Stimulated activated CD4-positive, alpha-beta T cell treated with anti-CD3 and anti-CD28 coated beads, Interleukin-1b, Interleukin-23, amount 100 ng/mL, for 1 hour (primary cell): ENCODE measurements at places on chromosomes 1 and 21.

- no peak for DNase-seq
Observed at GRCh38 chr1:91124989-91125417, 103.2 kb upstream of the ZNF644 start.

DNA sequence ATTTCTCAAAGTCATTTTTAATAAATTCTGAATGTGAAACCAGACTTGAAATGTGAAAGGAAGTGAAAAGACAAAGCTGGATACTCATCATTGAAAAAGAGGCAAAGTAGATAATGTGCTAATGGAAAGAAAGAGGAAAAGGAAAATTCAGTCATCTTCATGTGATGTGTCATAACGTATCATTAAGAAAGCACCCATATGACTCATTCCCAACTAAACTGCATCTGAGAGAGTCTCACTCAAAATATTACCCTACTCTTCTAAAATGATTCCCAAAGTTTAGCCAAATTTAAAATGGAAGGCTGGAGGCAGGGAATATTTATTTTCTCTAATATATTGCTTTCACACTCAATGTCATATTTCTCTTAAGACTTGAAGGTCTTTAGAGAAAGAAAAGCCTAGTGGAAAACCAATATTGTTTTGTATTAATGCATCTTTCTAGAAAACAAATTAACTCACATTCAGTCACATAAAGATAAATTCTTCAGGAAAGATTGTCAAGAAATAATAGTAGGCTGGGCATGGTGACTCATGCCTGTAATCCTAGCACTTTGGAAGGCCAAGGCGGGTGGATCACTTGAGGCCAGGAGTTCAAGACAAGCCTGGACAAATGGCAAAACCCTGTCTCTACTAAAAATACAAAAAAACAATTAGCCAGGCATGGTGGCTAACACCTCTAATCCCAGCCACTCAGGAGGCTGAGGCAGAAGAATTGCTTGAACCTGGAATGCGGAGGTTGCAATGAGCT, 129.9 kb downstream of the SLC30A10 start:
- DNase-seq, result no peak

- no peak for DNase-seq
Observed at GRCh38 chr1:10681296-10682107, 114.9 kb downstream of the CASZ1 start.

GRCh38 chr1:66999640-67000400, 54.1 kb downstream of the SLC35D1 start:
- no peak for DNase-seq

- no peak for DNase-seq
Observed at GRCh38 chr1:224626042-224626441, 9.9 kb downstream of the CNIH3 start.

GRCh38 chr1:212752934-212753497, 38.6 kb downstream of the NSL1 start:
- DNase-seq, result no peak

DNA sequence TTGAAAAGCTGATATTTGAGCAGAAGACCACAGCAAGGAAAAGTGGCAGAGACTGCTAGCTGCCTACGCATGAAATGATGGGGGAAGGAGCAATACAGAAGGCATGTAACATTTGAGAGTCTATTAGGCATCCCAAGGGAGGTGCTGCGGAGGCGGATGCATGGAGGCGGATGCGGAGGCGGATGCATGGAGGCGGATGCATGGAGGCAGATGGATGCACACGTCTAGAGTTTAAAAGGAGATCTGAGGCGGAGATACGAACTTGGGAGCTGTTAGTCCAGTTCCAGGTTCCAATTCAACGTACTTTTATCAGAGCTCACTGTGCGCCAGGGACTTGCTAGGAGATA, 744 bp upstream of the DDX20 start:
- DNase-seq, result no peak

- DNase-seq, result no peak
Observed at GRCh38 chr1:6414443-6414844, 5.3 kb downstream of the HES2 start.

DNA sequence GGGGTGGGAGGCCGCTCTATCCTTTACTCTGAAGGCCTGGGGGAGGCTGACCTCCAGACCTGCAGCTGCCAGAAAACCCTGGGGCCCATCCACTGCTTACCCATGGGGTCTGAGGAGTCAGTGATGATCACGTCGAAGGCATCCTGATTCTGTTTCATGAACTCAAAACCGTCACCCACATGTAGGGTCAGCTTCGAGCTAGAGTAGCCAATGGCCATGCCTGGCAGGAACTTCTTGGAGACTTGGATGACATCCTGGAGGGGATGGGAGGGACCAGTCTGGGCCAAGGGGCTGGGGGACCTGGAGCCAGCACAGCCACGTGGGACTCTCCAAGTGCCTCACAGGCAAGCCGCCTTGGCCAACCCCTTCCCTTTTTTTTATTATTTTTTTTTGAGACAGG, 3.3 kb downstream of the SRM start:
- no peak for DNase-seq

GRCh38 chr1:228001738-228002535, 4.9 kb upstream of the WNT3A start:
- no peak for DNase-seq

DNA sequence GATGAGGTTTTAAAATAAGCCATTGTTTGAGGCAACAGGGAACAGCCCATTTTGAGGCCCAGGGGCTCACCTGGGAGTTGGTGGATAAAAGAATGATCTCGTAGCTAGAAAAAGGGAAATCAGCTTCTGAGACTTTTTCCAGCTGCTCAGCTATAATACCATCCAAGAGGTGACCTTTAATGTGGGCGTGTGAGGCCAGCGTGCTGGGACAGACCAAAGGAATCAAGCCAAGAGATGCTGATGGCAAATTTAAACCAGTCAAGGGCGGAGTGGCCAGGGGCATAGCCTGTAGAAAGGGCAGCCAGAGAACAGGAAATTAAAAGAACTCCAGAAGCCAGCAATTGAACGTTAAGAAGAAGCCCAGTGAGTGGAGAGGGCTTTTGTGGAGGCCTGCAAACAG, 132.6 kb downstream of the IER5 start:
- DNase-seq, result no peak

DNA sequence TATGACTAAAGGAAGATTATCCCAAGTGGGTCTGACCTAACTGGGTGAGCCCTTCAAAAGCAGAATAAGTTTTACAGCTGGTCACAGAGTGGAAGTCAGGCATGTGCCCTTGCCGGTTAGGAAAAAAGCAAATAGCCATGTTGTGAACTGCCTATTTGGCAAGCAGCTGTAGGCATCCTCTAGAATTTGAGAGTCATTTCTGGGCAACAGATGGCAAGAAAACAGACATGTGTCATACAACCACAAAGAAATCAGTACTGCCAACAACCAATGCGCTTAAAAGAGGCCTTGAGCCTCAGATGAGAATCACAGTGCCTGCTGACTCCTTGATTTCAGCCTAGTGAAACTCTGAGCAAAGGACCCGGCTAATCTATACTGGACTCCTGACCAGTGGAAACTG, 26.8 kb downstream of the LRRC53 start:
- DNase-seq, result no peak

GRCh38 chr1:51061231-51061918, 40.7 kb upstream of the C1orf185 start:
- no peak for DNase-seq

DNA sequence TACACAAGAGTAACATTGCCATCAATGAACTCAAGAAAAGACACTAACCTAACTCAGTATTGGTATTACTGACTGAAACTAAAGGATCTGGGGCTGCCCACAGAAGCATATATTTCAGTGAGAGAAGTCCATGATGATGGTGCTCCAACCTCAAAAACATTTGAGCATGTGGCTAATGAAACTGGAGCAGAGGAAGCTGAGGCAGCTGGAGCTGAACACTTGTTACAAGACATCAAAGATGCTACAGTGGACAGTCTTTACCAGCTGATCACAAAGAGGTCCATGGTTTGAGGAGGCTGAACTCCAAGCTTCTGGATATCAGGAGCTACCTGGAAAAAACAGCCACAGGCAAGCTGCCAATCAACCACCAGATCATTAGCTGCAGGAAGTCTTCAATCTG, 42.2 kb upstream of the TTC39A start:
- no peak for DNase-seq

- DNase-seq, result no peak
Observed at GRCh38 chr21:35840197-35840799, 220.0 kb downstream of the SETD4 start.

- DNase-seq, result peak; percentile 21
Observed at GRCh38 chr1:23216771-23217420, 406 bp downstream of the HTR1D start.

GRCh38 chr1:51517361-51518032, 1.6 kb downstream of the EPS15 start:
- DNase-seq, result no peak

DNA sequence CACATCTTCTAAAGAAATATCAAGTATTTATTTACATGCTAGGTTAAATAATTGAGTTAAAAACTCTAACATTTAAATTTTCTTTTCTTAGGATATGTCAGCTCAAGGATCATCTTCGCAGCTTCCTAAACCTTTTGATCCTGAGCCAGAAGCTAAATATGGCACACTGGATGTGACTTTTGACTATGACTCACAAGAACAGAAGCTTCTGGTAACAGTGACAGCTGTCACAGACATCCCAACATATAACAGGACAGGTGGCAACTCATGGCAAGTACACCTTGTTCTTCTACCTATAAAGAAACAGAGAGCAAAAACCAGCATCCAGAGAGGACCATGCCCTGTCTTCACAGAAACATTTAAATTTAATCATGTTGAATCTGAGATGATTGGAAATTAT, 132.7 kb upstream of the SERTAD4 start:
- DNase-seq, result no peak

DNA sequence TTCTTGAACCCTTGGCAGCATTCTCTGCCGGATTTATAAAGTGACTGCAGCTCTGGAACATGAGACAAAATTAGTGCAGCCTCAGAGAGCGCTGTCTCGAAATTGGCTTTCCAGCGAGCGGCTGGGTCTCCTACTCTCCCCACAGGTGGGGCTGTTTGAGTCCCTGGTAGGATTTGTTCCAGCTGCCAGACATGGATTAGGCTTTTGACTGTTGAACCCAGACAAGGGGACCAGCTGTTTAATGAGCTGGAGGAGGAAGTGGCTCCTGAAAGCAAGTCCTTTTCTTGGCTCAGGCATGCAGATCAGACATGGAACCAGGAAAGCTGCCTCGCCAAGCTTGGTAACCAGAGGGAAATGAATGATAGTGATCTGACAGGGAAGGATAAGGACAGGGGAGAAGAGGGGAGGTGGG, 69.6 kb downstream of the UBIAD1 start:
- no peak for DNase-seq

DNA sequence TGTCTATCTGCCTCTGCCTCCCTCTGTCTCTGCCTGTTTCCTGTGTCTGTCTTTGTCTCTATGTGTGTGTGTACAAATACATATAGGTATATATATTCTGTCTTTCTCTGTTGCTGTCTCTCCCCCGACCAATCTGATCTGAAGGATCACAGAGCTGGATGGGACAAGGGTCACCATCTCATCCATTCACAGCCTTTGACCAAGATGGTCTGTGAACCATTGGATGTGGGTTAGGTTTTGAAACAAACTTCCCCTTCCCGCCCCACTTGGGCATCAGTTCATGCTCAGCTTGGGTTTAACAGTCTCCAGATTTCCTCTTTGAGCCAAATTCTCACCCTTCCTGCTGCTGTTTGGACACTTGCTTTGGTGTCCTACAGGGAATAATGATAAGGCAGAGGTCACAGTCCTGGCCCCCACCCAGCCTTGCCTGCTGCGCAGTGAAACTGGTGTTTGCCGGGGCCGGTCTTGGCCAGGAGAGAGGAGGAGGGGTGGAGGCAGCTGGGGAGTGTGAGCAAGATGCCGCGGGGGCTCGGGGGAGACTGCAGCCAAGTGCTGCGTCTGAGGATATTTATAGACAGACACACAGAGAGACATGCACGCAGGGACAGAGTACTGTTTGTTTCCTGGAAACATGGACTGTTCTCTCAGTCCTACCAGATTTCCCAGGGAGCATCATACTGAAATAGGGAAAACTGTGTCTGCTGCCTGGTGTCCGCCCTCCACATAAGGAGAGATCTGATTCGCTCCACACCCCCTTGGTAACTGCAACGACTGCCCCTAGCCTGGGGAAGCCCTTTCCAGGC, 27.0 kb upstream of the BTG2 start:
- DNase-seq, result no peak

GRCh38 chr1:26787706-26788514, at the start of gene PIGV:
TSS of gene PIGV (plus strand) at chr1:26787950. CDS start at chr1:26790816, 2,866 bp downstream.
- DNase-seq, result peak; percentile 71

DNA sequence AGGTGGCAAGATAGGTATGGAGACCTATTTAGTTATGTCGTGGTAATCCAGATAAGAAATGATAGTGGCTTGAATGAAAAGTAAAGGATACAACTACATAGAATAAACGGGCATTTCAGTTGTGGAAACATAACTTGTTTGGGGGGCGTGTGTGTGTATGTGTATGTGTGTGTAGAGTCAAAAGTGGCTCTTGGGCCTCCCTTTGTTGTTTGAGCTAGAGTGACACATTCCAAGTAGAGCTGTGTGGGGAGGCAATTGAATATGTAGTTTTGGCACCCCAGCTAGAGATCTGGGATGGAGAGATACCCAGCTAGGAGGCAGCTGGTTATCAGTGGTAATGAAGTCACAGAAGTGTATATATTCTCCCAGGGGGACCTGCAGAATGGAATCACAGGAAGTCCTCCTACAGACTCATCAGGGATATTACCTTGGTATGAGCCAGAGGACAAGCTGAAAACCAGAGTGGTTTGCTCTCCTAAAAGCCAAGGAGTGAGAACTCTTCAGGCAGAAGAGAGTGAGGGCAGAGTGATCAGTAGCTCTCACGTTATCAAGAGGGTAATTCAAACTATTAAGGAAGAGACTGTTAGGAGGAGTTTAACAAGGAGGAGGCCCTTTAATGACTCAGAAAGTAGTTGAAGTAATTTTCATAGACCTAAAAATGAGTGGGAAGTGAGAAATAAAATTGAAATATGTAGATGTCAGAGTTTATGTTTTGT, 5.1 kb downstream of the CR1L start:
- no peak for DNase-seq

DNA sequence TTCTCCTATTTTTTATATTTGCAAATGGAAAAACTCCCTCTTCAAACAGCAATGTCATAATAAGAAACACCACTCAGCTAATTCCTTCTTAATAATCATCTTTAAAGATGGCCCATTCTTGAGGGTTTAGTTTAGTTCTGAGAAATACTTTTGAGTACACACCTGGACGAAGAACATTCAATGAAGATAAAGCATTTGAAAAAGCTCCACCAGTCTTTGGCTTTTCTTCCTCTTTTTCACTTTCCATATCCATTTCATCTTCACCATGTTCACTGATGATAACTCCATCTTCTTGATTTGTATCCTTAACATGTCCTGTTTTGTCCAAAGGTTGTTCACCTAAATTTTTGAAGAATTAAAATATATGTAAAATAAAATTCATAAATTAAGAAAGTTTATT, 7.4 kb downstream of the PAXBP1 start:
- DNase-seq, result no peak

- no peak for DNase-seq
Observed at GRCh38 chr1:33429856-33430691, 821 bp downstream of the PHC2 start.

- no peak for DNase-seq
Observed at GRCh38 chr1:219367496-219367895, 193.8 kb downstream of the LYPLAL1 start.

GRCh38 chr1:35884934-35885333, 1.9 kb downstream of the AGO1 start:
- no peak for DNase-seq

- DNase-seq, result no peak
Observed at GRCh38 chr1:66313429-66313828, 220.5 kb upstream of the SGIP1 start.
